ENCODE measurements at places on chromosomes 2 and 18. TPM values are rescaled to one million over a fixed set of nuclear protein-coding genes. Genes with fewer than 3 reads are reported as not detected.

PMAIP1 gene
- not detected for total RNA-seq

CAPN14 gene
- 0.09 TPM for total RNA-seq

DNA sequence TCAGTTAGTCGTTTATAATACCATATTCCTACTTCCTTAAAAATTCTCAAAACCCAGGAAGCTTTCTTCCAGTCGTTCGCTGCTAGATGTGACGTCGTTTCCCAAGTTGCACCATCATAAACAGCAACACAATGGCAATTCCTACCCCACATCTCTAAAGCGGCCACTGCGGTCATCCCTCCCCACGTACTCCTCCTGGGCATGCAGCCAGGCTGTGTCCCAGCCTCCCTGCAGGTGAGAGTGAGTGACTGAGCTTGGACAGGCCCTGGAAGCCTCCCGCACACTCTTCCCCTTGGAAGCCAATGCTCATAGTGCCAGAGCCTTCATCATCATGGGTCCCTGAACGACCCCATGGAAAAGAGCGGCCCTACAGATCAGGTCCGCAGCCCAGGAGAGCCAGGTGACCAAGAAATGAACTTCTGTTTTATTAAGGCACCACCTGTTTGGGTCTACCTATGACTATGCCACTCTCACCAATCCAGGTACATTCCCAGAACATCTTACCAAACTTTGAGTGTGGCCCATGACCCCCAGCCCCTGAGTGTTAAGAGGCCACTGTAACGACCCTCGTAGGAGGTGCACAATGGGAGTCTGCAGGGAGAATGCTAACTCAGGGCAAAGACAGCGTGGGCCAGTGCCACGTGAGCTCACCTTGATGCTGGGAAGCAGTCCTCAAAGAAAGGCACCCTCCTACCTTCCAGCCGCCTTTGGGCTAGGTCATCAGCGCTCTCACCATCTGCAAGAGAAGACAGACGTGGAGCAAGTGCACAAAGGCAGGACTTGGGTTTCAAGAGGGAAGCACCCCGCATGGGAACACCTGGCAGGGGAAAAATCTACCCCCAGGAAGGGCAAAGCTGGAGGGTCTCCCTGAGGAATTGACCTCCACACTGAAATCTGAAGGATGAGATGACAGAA lies 74.7 kb upstream of the RAB6C start:
- DNase-seq: no peak

DNA sequence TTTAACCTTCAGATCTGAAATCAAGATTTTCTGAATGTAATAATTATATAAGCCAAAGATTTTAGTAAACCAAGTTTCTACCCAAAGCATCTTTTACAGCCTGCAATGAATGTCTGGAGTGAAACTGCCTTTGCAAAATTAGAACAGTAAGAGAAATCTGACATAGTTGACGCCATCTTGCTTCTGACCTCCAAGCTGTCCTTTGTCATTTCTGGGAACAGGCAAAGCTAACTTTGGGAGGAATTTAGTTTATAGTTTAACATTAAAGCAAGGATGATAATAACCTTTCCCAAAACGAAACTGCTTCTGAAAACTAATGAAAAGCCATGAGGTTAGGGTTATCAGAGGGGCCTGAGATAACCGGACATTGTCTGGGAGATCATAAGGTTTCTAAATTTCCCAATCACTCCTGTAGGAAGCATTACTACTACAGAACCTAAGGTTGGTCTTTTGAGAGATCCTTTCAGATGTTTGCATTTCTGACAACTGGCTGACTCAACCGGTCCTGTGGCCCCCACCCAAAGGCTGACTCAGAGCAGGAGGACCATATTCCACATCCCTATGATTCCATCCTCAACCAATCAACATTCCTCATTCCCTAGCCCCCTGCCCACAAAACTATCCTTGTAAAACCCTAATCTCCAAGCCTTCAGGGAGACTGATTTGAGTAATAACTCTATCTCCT lies 124.5 kb downstream of the TMEM131 start:
- no peak for DNase-seq

GRCh38 chr2:98012561-98012991 lies 16.8 kb upstream of the TMEM131 start:
- no peak for DNase-seq

DNA sequence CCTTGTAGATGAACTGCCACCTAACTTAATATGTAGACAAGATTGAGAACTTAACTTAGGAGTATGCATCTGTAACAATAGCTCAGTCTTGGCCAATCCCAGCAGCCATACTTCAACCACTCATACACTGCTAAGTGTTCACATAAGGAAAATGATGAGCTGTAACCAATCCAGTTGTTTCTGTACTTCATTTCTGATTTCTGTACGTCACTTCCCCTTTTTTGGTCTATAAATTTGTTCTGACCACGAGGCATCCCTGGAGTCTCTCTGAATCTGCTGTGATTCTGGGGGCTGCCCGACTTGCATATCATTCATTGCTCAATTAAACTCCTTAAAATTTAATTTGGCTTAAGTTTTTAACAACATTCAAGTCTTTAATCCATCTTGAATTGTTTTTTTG lies 6.4 kb downstream of the SH3YL1 start:
- no peak for DNase-seq

- DNase-seq: no peak
These were observed 59.8 kb downstream of the GLS start for GRCh38 chr2:190940454-190940853.

DNA sequence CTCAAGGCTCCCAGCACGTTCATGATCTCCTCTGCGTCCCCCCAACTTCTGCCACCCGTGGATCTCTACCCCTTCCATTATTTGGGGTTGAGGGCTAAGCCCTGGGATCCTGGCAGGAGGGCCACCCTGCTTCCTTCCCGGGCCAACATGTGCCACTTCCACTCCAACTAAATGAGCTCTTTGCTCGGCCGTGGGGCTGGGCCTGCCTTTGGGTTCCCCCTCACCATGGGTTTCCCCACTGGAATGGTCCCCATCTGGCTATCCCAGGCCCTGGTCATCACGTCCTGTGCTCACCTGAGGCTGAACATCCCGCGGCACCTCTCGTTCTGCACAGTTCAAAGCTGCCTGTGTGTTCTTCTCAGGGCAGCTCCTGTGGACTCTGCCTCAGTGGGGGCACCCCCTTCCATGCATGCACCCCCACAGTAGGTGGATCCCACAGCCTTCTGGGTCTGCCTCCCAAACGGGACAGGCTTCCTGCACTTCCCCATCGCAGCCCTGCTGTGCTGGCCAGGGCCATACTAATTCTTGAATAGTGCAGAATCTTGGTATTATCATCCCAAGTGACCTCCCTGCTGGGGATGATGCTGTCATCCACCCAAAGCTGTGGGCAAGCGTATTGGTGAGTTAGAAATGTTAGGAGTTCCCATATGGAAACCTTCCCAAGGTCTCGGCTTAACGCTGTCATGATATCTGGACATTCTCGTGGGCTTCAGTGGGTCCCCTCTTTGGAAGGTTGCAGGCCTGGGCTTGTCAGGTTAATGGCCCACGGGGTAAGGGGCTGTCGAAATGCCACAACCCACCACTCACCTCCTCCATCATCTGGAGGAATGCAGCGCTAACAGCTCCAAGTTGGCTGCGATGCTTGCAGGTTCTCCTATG lies 150.5 kb upstream of the TWIST2 start:
- no peak for DNase-seq

All from posterior vena cava (tissue), 2 donors.